Mesothelial cell of epicardium (in vitro differentiated cells): ENCODE measurements at places on chromosomes 6 and 20.

- DNase-seq, result no peak
Measured at GRCh38 chr20:3744806-3745685, 12.6 kb downstream of the HSPA12B start.

DNA sequence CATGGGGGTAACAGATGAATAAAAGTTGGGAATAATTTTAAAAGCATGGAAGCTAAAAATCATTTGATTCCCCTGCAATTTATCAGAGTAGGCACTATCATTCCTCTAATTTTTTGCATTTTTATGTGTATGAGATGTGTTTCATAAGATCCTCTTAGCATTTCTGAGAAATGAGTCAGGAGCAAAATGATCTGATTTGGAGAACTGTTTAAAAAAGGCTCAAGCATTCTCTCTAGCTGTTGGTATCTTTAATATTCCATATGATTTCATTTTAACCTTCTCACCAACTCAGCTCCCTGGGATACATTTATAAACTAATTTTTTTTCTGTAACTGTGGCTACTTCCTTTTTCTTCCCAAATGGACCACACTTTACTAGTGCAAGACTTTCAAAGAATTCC lies 60.9 kb downstream of the MCHR2 start:
- no peak for DNase-seq

GRCh38 chr6:98124171-98124570 lies 710.2 kb upstream of the POU3F2 start:
- DNase-seq, result no peak

GRCh38 chr6:120876424-120876823 lies 457.9 kb downstream of the TBC1D32 start:
- no peak for DNase-seq
